ENCODE measurements at places on chromosomes 11 and 22. TPM values are rescaled to one million over a fixed set of nuclear protein-coding genes. Genes with fewer than 3 reads are reported as not detected.

Gene TRIM49B
- not detected for total RNA-seq

Gene MPZL2
- total RNA-seq, result 2.3 TPM

Gene POU2F3
- 1.4 TPM for total RNA-seq

Gene PATE2
- total RNA-seq, result not detected

Gene MAPK8IP2
- total RNA-seq, result not detected

Gene ARFIP2
- total RNA-seq, result 40.2 TPM

Gene TYR
- total RNA-seq, result not detected

Gene GSTT2B
- total RNA-seq, result 0.19 TPM

Gene MUC6
- total RNA-seq, result not detected

Gene ZNF280A
- 3.7 TPM for total RNA-seq

Gene PDE3B
- 14.3 TPM for total RNA-seq

Gene HSPA8
- 1,464 TPM for total RNA-seq

Gene CTSW
- not detected for total RNA-seq

Gene FOLR2
- not detected for total RNA-seq

Gene TOLLIP
- total RNA-seq, result 17.5 TPM

Gene EHF
- total RNA-seq, result 0.12 TPM

Gene MIAT
- 277 TPM for total RNA-seq

Gene ME3
- 49.6 TPM for total RNA-seq

Gene POGLUT3
- total RNA-seq, result 27.3 TPM

Gene TEAD1
- total RNA-seq, result 93.8 TPM

Gene APOA4
- 0.12 TPM for total RNA-seq

Gene C1QTNF5
- total RNA-seq, result 3.4 TPM

Gene SMIM35
- total RNA-seq, result not detected

Gene RIMBP3C
- 1.2 TPM for total RNA-seq

Gene RAB3IL1
- total RNA-seq, result 1.4 TPM
